Renal cortical epithelial cell (primary cell): ENCODE measurements at places on chromosomes 5 and 9. TPM values are rescaled to one million over a fixed set of nuclear protein-coding genes. Genes with fewer than 3 reads are reported as not detected.

The ZNF483 gene
- 5.7 and 6.7 TPM in 2 replicates for total RNA-seq

The OR13C3 gene
- 0.30 TPM in 1 of 2 replicates, not detected in the other for total RNA-seq

The CER1 gene
- total RNA-seq: not detected in 2 replicates

The GRXCR2 gene
- not detected in 2 replicates for total RNA-seq

The F2RL1 gene
- 119 and 170 TPM in 2 replicates for total RNA-seq

The ERCC8 gene
- 26.4 and 38.0 TPM in 2 replicates for total RNA-seq

The NEUROG1 gene
- total RNA-seq: not detected in 2 replicates

DNA sequence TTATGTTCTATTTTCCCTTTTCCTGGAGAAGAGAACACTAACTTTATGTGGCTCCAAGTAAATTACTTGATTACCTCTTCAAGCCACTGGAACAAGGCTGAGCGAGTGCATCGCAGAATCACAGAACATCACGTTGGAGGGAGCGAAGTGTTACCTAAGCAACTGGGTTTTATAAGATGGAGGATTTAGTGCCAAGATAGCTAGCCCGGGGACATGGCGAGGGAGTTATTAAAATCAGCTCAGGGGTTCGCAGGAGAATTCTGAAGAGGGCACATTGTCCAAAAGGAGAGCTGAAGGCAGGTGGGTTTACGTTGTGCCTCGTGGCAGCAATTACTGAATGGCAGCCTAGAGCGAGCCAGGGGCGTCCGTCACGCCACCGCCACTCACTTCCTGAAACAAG is 563.2 kb upstream of the ADAMTS16 start:
- no peak for DNase-seq

- peak; percentile 59 for DNase-seq
Observed at GRCh38 chr5:129664336-129664937, 83.5 kb upstream of the MINAR2 start.

DNA sequence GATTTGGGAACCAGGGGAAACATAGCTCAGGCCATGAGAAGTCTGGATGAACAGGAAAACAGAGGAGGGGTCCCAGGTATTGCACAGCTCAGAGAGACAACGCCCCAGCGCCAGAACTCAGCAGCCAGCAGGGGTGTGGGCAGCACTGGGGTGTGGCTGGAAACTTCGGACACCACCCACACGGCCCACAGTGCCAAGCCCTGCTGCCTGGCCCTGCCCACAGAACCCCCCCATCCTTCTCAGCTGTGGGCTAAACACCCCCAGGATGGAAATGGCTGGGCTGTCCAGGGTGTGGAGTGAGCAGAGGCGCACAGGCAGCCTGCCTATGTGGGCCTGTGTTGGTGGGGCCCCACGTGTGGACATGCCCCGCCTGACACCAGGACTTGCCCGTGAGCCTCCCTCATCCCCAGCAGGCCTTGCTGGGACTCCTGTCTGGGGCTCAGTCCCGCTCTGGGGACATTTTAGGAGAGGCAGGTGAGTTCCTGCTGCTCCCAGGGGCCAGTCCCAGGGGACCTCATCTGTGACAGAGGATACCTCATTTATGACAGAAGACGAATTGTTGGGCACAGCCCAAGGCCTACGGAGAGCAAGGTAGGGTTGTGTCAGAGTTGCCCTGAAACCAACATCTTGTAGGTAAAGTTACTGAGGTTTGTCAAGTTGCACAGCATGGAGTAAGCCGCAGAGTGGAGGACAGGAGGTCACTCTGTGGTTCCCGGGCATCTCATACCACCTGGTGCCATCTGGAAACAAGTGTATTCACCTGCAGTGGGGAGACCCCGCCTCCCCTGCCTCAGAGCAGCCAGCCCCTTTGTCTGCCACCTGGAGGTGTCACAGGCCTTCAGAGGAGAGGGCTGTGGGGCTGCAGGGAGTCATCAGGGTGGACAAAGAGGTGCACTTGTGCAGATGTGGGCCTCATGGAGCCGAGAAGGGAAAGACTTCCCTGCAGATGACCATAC is 183.2 kb downstream of the AUH start:
- DNase-seq: no peak

DNA sequence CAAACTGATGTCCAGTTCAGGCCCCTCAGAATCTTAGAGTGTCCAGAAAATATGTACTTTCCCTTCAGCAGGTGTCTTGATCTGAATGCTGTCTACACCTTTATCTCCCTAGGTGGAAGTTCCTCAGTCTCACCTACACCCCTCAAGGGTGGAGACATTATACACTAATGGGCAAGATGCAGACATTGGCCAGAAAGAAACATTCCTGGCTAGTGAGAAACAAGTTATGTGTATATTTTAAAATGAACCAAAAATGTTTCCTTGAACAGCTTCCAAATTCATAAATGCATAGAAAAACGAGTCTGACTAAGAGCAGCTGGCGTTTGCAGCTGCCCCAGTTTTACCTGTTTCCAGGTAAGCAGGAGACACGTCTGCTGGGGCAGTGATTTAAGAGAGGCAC is 140.5 kb upstream of the IRX4 start:
- DNase-seq: no peak

GRCh38 chr9:8366161-8366926 is 566.8 kb upstream of the DMAC1 start:
- peak; percentile 50 for DNase-seq

- no peak for DNase-seq
Observed at GRCh38 chr5:95983509-95983908, 21.9 kb upstream of the ELL2 start.

DNA sequence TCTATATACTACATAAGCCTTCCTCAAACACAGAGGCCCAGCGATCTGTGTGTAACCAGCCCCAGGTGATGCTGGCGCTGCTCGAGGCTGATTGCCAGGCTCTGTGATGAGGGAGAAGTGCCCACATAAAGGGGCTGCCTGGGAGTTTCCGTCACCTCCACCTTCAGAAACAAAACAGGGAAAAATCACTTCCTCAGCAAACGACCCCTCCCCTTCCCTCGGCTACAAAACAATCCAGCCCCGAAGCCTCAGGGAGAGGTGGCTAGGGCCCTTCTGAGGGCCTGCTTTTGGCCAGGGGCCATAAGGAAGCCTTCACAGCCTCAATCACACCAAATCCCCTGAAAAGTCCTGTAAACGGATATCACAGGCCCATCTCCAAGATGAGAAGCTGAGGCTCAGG is 51.1 kb downstream of the DAP start:
- DNase-seq: no peak

GRCh38 chr5:168193493-168194250 is 97.8 kb upstream of the WWC1 start:
- no peak for DNase-seq

DNA sequence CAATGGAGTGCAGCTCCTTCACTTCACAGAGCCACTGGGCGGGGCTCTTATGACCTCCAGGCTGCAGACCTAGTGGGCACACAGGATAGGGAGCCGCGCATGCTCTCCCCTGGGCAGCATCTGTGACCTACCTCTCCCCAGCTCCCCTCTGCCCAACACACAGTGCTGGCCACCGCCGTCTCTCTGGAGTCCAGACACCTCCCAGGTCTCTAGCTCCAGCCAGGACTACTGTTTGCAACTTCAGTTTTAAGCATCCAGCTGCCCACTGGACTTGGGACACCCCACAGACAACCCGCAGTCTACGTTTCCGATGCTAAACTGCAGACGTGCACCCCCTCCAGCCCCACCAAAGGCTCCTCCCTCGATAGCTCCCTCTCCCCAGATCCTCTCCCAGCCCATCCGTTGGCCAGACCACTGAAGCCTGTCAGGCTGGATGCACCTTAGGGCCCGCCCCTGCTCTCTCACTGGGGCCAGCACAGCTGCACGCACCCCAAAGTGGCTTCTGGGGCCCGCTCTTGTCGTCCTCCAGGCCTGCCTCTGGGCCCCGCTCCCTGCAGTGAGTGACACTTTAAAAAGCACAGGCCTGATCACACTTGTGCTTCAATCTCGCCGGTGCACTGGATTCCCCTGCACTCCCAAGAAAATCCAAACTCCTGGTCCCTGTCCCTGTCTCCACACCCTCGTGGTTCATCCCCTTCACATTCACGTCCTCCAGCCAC is 11.3 kb downstream of the FLT4 start:
- no peak for DNase-seq

DNA sequence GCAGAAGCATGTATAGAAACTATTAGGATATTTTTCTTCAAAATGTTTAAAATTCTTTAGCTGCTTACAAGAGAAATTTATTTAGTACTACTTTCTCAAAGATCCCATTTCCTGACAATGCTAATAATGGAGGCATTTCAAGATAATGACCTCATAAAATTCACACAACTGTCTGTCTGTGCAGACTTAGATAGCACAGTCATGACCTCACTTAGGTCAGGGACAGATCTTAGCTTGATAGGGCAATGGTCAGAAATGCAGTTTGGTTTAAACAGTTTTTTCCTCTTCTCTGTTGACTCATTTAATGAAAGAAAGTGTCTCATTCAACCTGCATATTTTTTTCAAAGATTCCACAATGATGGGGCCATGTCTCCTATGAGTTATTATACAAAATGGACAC is 128.4 kb downstream of the GRIA1 start:
- no peak for DNase-seq

DNA sequence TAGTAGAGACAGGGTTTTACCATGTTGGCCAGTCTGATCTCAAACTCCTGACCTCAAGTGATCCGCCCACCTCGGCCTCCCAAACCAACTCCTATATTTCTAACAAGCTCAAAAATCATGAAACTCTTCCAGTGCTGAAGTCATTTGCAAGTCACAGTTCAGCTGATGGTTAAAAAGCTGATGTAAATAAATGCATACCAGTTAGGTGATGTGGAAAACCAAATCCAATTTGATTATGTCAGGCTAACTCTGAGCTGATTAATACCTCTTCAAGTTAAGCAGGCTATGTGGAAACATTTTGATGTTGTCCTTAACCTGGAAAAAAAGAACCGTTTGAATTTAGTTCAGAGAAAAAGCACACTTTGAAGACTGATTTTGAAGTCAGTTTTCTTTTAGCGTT is 51.0 kb downstream of the TMEM252 start:
- peak; percentile 83 for DNase-seq

DNA sequence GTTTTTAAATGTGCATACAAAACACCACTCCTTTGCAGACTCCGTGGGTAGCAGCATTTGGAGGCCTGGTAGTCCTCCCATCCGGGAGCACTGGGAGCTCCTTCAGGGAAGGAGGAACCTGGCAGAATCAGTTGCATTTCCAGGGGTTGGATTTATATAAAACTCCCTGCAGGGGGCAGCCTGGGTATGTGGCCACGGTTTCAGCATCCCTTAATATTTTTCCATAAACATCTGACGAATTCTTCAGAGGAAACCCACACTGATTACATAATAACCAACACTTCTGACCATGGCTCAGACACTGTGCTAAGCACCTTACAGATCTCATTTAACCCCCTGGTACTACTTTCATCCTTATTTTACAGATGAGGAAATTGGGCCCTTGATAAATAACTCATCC is 6.1 kb upstream of the AFAP1L1 start:
- DNase-seq: no peak

- peak; percentile 63 for DNase-seq
Observed at GRCh38 chr5:173327948-173328843, at the start of gene STC2. Gene STC2, minus strand, starts transcription at chr5:173328414. Its CDS starts 221 bp downstream, at chr5:173328193.

GRCh38 chr5:33230467-33231078 is 210.2 kb upstream of the TARS1 start:
- DNase-seq: no peak

DNA sequence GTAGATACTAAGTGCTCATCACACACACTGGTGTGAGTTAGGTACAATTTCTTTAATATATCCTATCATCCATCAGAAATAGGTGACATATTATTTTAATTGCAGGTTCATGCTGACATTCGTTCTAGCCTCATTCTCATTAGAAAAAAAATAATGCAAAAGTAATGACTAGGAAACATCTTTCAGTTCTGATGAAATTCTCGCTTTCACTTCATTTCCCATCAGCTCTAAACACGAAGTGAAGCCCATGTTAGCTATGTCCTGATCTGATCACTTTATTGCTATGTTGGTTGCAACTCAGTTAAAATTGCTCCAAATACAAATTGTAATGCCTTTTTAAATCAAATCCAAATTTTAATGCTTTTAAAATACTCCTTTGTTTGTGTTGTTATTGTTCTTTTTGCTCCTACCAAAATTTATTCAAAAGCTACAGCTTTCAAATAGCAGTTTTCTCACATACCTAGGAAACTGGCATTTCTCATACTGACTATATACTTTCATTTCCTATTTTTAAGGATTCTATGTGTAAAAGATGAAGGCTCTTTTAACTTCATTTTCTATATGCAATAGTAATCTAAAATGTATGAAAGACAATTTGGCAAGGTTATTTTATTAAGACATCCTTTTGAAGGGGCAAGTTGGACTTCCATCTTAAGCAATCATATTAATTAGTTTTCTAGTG is 1237.8 kb upstream of the ACO1 start:
- no peak for DNase-seq
